Left renal pelvis (tissue), 4 donors: ENCODE measurements at places on chromosomes 7 and 10. TPM values are rescaled to one million over a fixed set of nuclear protein-coding genes. Genes with fewer than 3 reads are reported as not detected.

GRCh38 chr7:30863706-30864035 is 48.0 kb upstream of the AQP1 start:
- no peak for DNase-seq

DNA sequence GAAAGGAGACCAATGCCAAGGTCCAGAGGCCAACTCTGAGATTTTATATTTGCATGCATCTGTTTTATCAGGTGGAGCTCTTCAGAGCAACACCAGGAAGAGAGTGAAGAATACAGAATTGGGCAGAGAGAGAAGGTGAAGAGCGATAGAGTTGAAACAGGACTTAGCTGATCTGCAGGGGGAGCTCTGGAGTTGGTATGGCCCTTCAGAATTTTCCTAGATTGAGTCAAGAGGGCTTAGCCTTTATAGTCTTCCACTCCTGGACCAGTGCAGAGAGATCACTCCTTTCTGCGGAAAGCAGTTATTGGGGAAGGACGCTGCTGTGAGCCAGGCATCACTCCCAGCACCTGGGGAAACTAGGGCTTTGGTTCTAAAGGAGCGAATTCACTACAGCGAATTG is 105.0 kb upstream of the DGKB start:
- DNase-seq = no peak

GRCh38 chr10:103140469-103140868 is 52.6 kb downstream of the NT5C2 start:
- DNase-seq = no peak

DNA sequence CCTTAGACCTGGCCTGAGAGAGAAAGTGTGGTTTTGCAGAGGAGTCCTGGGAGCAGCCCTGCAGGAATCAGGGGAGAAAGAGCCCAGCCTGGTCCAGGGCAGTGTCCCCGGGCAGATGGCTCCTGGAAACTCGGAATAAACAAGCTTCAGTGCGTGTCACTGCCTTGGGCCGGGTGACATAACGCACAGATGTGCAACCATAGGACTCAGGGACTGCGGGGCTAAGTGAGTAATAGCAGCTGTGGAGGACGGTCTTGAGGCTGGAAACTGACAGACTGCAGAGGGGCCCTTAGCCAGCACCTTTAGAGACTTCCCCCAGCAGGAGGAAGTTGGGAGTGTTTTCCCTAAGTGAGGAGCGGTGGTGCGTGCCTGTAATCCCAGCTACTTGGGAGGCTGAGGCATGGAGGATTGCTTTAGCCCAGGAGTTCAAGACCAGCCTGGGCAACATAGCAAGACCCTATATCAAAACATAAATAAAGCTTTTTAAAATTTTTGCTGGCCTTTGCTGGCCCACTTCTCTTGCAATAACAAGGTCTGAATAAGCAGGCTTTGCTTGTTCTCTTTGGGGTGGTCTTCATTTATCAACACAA is 5.3 kb upstream of the CLIP2 start:
- no peak for DNase-seq

DNA sequence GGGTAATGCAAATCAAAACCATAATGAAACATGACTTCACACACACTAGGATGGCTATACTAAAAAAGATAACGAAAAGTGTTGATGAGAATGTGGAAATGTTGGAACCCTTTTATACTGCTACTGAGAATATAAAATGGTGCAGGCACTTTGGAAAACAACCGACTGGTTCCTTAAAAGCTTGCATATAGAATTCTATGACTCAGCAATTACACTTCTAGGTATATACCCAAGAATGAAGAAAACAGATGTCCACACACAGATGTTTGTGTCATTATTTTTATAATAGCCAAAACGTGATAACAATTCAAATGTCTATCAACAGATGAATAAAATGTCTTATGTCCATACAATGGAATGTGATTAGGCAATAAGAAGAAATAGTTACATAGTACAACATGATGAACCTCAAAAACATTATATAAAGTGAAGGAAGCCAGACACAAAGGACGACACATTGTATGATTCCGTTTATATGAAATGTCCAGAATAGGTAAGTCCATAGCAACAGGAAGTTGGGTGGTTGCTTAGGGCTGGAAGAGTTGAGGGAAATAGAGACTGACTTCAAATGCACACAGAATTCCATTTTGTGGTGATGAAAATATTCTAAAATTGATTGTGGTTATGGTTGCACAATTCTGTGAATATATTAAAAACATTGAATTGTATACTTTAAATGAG is 148.3 kb upstream of the PHYHIPL start:
- no peak for DNase-seq

GRCh38 chr10:77905086-77905748 is 21.3 kb downstream of the DLG5 start:
- no peak for DNase-seq

Gene GSTO1
- 92.0 TPM for polyA plus RNA-seq

DNA sequence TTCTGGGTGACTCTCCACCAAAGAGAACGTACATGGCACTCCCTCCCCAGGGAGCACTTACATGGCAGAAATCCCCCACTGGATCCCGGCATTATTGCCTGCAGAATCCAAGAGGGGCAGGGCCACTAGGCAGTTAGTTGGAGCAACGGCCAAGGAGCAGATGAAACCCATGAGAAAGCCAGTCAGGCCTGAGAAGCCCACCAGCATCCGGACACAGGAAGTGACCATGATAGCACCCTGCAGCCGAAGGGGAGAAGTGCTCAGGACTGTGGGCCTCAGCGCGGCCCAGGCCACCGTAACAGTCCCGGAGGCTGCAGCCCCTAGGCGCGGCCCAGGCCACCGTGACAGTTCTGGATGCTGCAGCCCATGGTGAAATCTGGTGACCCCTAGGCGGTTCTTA is 43.5 kb downstream of the STRA8 start:
- no peak for DNase-seq

- no peak for DNase-seq
These were observed 214.8 kb downstream of the TMEM178B start for GRCh38 chr7:141288626-141289025.

- DNase-seq = no peak
These were observed 103.7 kb upstream of the CTBP2 start for GRCh38 chr10:125264091-125264490.

DNA sequence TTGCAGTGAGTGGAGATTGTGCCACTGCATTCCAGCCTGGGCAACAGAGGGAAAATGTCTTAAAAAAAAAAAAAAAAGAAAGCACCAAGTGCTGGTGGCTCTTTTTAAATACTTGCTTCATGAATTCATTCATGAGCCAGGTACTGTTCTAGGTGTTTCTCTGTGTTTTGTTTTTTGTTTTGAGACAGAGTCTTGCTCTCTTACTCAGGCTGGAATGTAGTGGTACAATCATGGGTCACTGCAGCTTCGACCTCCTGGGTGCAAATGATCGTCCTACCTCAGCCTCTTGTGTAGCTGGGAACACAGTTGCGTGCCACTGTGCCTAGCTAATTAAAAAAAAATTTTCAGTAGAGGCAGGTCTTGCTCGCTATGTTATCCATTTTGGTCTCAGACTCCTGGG is 5.3 kb downstream of the STOX1 start:
- DNase-seq = no peak

GRCh38 chr10:58918887-58919286 is 257.6 kb upstream of the PHYHIPL start:
- DNase-seq = no peak

Gene HTR7
- polyA plus RNA-seq = 3.1 TPM

DNA sequence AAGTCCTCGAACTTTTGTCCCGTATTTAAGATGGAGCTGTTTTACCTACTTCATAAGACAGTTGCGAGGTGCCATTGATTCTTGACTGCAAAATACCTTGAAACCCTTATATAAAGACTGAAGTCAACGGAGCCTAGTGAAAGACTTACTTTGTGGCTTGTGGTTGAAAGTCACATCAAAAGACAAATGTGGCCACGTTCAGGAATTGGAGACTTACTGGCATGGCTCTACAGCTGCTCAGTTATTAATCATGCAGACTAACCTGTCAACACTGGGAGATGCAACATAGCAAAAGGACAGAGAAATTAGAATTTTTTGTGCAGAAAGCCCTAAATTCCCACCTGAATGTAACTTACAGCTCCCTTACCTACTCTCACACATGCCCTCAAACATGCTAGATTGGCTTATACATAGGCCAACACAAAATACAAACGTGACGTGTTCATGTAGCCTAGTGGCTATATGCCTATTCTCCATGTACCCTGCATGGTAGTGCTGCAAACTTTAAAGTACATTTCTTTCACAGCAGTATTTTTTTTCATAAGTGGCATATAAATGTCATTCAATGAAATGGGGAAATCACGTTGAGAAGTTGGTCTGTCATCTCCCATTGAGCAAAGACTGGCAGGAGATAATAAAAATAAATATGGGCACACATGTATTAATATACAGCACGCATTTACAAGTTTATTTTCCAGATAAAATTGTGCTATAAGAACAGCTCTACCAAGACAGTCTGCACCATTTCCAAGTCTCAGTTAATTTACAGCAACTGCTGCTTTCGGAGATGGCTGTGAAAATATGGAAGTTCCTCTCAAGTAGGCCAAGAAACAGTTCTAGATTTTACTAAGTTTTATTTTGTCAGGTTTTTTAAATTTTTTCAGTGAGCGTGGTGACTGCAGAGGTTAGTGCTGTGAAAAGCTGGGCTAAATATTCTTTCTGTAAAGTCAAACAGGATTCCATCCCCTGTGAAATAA is 170.4 kb upstream of the C7orf33 start:
- DNase-seq = no peak

Gene ARHGAP21
- 72.1 TPM for polyA plus RNA-seq

GRCh38 chr10:67306588-67307205 is 380.9 kb downstream of the LRRTM3 start:
- no peak for DNase-seq

Gene OR2A14
- not detected for polyA plus RNA-seq

Gene CYP26C1
- 0.06 TPM for polyA plus RNA-seq

- peak; percentile 47 for DNase-seq
These were observed 87.8 kb downstream of the BTRC start for GRCh38 chr10:101441541-101442455.

DNA sequence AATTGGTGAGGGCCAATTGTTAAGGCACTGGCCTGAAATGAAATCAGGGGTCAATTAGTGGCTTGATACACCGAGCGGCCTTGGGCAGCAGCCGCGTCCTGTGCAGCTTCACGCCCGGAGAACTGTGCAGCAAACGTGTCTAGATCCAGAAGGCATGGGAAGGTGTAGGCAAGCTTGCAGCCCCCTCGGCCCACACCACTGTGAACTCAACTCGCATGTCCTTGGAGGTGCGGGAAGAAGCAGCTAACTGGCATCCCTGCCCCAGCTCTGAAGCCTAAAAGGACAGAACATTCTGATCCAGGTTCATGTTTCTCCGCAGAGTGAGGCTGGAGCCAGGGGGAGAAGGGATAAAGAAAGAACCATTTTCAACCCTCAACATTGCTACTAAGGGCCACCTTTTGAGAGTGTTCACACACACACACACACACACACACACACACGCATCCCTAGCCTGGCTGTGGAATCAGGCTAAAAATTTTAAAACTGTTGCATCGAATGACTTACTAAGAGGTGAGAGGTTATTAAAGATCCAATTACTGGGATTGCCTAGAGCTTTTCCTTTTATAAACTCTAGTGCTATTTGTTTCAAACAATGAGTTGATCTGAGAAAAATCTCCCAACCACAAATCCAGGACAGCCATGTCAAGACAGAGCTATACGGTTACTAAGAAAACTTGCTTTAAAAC is 104.0 kb downstream of the PARP12 start:
- DNase-seq = no peak

- DNase-seq = no peak
These were observed 148.8 kb downstream of the PPP1R9A start for GRCh38 chr7:95056107-95056739.

- DNase-seq = no peak
These were observed 4.6 kb downstream of the ATP6V1F start for GRCh38 chr7:128867241-128867640.

DNA sequence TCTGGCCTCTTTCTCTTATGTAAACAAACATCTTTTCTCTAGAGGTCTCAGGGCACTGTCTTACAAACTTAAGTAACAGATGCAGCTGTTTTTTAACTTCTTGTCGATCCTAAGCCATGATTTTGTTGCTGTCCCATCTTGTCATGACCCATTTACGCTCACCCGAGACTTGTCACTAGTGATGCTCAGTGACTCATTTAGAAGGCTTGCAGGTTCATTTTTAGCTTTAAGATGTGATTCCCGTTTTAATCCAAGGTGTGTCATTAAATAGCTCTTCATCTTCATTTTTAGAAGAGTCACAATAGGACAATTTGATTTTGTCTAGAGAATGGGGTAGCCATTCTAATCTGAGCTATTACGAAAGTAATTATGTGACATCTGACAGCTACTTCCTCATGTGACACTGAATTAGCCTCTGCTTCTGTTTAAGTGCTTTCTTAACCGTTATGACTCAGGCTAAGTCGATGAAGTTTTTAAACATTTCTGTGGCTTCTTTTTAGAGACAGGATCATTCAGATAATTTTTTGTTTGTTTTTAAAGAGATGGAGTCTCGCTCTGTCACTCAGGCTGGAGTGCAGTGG is 42.7 kb downstream of the SPDYE5 start:
- no peak for DNase-seq

- DNase-seq = no peak
These were observed 2.0 kb upstream of the BLVRA start for GRCh38 chr7:43756368-43757072.

- DNase-seq = no peak
These were observed 144.9 kb downstream of the GRID1 start for GRCh38 chr10:86221442-86222335.

- DNase-seq = no peak
These were observed 28.0 kb downstream of the ABLIM1 start for GRCh38 chr10:114629824-114630730.

DNA sequence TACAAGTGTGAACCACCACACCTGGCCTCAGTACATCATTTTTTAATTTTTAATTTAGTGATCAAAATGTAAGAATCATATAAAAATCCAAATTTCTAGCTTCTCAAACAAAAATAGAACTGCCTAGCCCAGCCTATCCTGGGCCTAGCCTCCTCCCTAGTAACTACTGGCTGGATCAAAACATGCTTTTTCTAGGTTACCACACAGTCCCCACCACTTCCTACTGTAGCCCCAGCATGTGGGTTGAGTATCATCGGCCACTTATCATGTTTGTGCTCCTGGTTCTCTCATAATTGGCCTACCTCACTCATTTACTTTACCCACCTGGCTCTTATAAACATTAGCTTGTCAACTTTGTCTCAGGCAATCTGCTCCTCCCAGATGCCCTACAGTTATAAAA is 52.9 kb downstream of the DNAJC12 start:
- no peak for DNase-seq

- no peak for DNase-seq
These were observed 2.5 kb downstream of the HOXA4 start for GRCh38 chr7:27128034-27128433.

DNA sequence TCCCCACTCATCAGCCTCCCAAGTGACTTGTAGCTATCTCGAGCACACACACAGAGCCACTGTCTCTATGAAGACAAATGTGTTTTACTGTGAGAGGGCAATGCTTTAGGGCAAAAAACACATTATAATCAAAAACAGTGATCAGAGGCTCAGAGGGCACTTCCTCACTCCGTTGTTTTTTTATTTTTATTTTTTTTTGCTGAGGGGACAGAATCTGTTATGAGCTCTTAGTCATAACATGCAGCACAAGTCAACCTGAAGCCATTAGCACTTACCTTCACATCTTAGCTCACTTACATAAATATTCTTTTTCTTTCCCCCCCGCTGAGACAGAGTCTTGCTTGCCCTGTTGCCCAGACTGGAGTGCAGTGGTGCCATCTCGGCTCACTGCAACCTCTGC is 157.7 kb downstream of the CALN1 start:
- DNase-seq = no peak
